ENCODE measurements at places on chromosomes 7 and 10. TPM values are rescaled to one million over a fixed set of nuclear protein-coding genes. Genes with fewer than 3 reads are reported as not detected.

Gene NXPH1
- not detected for total RNA-seq

Gene CAMK1D
- total RNA-seq = 16.5 TPM

Gene ST7
- 17.3 TPM for total RNA-seq

Gene AS3MT
- 2.1 TPM for total RNA-seq

Gene OR2A42
- total RNA-seq = not detected

Gene HPSE2
- total RNA-seq = 1.9 TPM

Gene PON2
- 54.7 TPM for total RNA-seq

Gene RBP4
- 977 TPM for total RNA-seq

Gene CRTAC1
- 1.3 TPM for total RNA-seq

Gene SLC26A4
- total RNA-seq = 0.67 TPM

Gene LEP
- 784 TPM for total RNA-seq

Gene CDK14
- 47.2 TPM for total RNA-seq

Gene NRF1
- 16.2 TPM for total RNA-seq
